ENCODE measurements at places on chromosomes 5 and 9.

- no peak for DNase-seq
Observed at GRCh38 chr9:85534340-85534739, 207.4 kb downstream of the AGTPBP1 start.

DNA sequence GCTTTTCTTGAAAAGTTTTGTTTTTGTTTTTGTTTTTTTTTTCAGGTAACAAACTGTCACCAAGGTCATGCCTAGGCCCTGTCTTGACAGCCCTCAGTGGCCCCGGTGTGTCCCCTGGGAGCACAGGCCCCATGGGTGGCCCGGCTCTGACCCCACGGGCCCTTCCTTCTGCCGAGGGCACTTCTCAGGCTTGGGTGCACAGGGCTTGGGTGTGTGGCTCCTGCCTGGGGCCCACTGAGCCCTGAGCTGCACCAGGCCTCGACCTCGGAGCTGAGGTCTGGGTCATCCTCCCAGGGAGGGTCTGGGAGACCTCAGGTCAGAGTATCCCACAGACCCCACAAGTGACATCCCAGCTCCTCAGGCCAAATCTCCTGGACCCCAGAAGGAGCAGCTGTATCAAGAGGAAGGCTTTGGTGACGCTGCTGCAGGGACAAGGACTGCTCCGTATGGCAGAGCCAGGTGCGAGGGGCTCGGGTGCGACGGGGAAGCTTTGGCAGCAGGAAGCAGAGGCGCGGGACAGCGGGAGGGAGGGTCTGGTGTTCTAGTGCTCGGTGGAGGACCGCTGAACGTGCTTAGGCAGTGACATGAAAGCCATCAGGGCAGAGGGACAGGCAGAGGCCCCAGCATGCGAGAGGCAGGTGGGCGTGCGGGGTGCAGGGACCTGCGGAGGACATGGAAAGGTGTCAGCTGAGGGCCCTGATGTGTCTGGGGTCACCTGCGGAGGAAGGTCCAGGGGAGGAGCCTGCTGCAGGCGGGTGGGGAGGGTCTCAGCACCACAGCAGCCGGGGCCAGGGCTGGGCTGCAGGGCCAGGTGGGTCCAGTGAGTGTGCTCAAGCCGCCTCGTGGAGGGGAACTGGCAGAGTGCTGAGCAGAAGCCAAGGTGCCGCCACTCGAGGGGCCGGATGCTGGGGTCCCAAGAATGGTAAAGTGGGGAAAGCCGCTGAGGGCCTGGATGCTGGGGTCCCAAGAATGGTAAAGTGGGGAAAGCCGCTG is 18.4 kb upstream of the SLC9A3 start:
- DNase-seq, result no peak

DNA sequence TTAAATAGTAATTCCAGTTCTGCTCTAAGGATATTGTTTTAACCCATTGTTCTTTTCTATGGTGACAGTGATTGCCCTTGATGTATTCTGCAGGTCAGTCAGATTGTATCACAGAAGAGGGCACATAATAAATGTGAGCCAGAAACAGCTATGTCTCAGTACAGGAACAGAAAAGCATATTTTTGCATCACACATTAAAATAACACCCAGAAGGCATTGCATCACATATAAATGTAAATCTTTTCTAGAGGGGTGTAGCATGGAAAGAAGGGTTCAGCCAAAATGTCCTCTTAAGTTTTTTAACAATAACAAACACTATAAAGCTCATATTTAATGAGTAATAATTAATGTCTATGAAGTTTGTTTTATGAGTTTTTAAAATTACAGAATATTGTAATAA is 30.0 kb downstream of the ZCCHC7 start:
- no peak for DNase-seq

DNA sequence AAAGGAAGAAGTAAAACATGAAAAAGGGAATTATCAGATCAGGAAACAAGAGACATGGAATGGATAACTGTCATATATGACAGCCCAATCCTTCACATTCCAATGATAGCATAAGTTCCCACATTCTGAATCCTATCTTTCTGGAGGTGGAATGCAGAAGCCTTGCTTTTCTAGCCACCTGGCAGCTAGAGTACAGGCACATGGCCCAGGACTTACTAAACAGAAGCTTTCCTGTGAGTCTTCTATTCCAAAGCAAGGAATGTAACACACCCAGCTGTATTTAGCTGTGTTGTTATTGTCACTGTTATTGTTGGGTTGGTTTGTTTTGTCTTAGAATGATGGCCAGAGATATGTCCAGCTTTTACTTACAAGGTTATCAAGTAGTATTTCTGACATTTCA is 780.5 kb upstream of the ZNF608 start:
- DNase-seq, result peak; percentile 25

- no peak for DNase-seq
Observed at GRCh38 chr9:73370053-73370452, 218.4 kb downstream of the ANXA1 start.

- DNase-seq, result no peak
Observed at GRCh38 chr5:74816875-74817274, 49.3 kb downstream of the FAM169A start.

- peak; percentile 86 for DNase-seq
Observed at GRCh38 chr5:134240421-134240962, 14.6 kb upstream of the PPP2CA start.

- DNase-seq, result no peak
Observed at GRCh38 chr5:7872517-7873130, 3.7 kb downstream of the MTRR start.

DNA sequence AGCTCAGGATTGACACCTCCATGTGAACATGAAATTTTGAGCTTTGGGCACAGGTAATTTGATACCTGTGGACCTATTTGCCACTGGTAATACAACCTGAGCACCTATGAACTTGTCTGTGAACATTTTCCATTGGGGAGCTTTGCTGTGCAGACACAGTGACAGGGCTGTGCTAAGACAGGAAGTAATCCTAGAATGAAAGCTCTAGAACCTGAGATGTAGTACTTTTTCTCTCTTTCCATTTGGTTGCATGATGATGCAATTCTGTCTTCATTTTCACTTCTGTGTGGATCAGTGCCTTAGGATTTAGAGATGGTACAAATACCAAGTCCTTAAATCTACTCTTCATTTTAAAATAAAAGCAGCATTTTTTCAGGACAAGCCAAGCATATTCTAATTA is 216.9 kb downstream of the NR3C1 start:
- no peak for DNase-seq

GRCh38 chr5:41414598-41414997 is 95.8 kb downstream of the PLCXD3 start:
- no peak for DNase-seq

GRCh38 chr5:72951671-72952468 is 4.0 kb upstream of the FCHO2 start:
- no peak for DNase-seq

DNA sequence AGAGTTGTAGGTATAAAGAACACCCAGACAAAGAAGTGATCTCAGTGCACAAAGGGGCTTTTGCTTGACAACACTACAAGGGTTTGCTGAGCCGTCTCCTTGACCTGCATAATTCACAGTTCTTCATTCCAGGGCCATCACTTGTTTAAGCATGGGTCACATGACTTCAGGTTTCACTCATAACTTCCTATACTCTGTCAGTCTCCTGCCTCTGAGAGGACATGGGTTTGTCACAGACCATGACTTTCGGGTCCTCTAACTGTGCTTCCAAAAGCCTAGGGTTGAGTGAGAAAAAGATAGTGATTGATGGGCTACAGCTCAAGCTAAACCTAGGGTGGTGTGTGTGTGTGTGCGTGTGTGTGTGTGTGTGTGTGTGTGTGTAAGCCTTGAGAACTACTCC is 166.4 kb downstream of the CDH6 start:
- no peak for DNase-seq

- no peak for DNase-seq
Observed at GRCh38 chr5:41325074-41325473, 111.7 kb upstream of the C6 start.

GRCh38 chr9:117480253-117480652 is 65.4 kb upstream of the ASTN2 start:
- no peak for DNase-seq

DNA sequence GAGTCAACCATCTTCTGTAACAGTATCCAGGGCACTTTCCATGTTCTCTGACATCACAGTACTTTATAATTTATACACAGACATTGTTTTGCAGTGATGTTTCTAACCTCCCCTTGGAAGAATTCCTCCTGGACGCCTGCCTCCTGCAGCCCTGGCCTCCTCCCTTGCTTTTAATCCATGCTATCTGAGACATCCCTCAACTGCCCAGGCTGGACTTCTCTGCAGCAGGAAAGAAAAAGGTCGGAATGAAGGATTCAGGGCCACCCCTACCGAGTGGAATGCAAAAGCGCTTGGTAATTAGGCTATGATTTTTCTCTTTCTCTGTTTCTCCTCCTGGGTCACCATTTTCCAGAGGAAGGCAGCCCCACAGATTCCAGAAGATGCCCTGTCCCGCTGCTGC is 47.0 kb upstream of the SHC3 start:
- DNase-seq, result peak; percentile 4

GRCh38 chr5:95940758-95941682 is 20.6 kb downstream of the ELL2 start:
- DNase-seq, result no peak
